ENCODE measurements at places on chromosomes 2 and 18.
A peak's percentile ranks its signal among the peaks of the same experiment; 100 is the strongest.

- no peak for DNase-seq
Measured at GRCh38 chr2:26584656-26585055, 56.5 kb downstream of the CIB4 start.

- peak; percentile 33 for DNase-seq
Measured at GRCh38 chr2:156589381-156590079, 153.4 kb downstream of the GPD2 start.

DNA sequence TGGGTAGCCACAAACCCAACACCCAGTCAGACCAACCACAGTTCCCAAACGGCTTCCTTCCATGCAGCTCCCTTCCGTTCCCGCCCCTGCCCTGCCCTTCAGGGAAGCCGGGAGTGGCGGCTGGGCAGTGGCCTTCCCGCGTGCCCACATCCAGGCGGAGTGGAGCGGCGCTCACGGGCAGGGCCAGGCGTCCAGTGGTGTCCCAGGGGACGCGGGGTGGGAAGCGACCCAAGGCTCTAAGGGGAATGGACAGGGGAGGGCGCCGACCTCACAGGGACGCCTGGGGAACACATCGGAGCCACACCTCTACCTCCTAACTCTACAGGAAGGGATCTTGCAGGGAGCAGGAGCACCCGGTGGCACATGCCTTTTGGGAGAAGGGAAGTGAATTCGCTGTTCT lies 225.9 kb upstream of the MGAT5 start:
- no peak for DNase-seq

DNA sequence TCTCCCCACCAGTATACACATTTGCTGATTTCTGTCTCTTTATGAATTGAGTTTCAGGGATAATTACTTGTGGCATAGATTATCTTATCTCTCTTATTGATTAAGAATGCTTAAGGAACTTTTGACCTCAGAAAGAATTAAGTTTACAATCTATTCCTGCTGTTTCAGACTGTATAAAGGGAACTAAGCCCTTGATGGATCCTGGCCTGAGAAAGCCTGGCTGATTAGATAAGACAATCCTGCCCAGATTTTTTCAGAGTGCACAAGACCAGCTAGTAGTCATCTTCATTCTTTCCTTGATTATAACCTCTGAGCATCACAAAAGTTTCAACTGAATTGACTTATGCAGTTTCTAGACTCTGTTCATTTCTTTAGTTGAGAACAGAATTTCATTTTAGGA lies 22.7 kb upstream of the TFPI start:
- no peak for DNase-seq

DNA sequence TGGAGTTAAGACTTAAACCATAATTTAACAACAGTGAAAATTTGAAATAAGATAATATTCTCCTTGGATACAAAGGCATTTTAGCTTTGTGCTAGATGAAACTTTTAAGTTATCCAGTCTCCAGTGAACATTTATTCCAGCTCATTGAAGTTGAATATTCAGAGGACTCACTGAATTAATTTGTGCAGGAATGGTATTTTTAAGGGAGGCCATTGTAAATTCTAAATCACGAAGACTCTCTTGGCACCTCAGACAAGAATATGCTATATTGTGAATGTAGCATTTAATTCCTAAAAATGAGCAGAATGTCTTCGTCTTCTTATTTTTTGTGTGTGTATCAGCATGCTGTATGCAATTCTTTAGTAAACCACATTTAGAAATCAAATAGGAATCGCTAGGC lies 731.7 kb upstream of the RAB6C start:
- DNase-seq = no peak

GRCh38 chr18:73663581-73663980 lies 484.1 kb downstream of the FBXO15 start:
- DNase-seq = no peak

- DNase-seq = no peak
Measured at GRCh38 chr2:158889135-158889853, 79.1 kb upstream of the TANC1 start.

DNA sequence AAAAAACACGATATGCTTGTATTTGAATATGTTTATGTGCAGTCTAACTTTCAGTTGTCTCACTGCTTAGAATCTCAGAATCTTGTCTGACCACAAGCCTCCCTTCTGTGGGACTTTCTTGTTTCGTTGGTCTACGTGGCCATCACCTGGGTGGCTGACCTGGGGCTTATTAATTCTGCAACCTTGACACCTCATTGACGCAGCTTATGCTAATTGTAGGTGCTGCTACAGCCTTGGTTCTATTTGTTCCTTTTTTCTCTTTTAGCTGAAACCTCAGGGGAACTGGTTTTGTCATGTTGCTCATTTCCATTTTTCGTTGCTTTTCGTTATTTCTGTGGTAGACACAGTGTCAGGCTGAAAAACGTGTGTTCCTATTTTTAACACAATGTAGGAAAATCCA lies 273.7 kb downstream of the SLC4A3 start:
- DNase-seq = no peak

DNA sequence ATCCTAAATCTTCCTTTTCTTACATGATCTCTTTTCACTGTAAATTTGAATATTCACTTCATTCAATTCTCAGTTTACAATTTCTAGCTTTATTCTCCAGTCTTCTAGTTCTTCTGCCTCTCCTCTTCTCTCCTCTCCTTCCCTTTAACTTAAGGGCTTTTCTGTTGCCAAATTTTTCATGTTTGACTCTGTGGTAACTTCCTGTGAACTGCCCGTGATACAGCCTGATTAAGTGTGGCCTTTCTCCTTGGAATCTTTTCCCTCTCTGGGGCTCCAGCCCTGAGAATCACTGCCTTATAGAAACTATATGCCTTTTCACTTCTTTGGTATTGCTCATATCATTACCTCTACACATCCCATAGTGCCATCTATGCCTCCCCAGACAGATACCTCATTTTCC lies 1923.8 kb upstream of the CELF4 start:
- no peak for DNase-seq

- DNase-seq = no peak
Measured at GRCh38 chr2:206873423-206873822, 65.9 kb upstream of the CPO start.

- no peak for DNase-seq
Measured at GRCh38 chr2:1744151-1744445, 217 bp downstream of the PXDN start.

DNA sequence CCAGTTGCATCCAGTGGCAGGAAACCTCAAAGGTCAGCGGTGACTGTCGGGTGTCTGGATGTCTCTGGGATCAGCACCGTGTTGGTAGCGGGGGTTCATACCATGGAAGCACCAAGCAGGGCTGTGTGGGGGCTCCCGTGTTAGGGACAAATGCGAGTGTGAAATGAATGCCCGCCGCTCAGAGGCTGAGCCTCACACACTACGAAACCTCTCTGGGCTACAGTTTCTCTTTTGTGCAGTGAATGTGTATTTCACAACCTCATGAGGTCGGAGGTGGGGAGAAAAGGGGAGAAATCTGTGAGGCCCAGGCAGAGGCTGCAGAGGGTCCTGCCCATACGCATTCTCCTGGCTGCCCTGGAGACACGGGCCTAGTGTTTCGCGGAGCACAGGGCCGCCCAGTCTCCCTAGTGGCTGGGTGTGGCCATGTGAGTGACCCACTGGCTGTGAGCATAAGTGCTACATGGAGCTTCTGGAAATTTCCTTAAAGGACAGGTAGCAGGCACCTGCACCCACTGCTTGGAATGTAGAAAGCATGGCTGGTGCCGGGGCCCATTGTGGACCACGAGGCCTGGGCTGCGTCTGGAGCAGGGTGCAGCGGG lies 138.0 kb upstream of the GLI2 start:
- no peak for DNase-seq

- DNase-seq = no peak
Measured at GRCh38 chr2:175034716-175035115, 29.5 kb upstream of the CHN1 start.

DNA sequence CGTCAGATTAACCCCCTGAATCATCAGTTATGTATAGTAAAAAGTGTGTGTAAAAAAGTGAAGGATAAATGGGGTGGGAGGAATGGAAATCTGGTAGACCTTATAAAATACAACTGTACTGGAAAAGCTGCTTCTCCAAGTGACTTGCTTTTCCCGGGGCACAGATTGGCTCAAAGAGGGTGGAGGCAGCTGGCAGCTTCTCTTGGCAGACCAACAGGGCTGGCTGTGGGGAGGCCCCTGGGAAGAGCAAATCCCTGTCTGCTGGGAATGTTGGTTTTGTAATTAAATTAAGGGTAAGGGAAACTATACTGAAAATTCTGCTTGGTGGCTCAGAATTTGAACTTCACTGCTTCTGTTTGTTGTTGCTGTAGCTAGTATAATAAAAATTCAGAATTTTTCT lies 154.2 kb upstream of the DLX2 start:
- no peak for DNase-seq

DNA sequence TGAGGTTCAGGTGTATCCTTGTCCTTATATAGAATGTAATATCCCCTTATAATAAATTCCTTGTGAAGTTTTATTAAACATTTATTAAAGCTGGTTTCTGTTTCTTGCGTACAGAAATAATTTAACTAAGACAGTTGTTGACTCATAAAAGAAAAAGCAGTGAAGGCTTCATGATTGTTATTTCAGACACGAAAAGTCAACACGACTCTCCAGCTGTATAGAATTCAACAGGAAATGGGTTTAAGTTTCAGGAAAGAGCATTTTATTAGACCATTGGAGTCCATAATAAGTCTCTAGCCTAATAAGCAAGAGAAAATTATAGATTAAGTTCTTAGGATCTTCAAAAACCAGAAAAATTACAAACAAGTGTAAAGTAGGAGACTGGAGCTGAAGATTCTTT lies 62.2 kb downstream of the KCNE4 start:
- peak; percentile 14 for DNase-seq

DNA sequence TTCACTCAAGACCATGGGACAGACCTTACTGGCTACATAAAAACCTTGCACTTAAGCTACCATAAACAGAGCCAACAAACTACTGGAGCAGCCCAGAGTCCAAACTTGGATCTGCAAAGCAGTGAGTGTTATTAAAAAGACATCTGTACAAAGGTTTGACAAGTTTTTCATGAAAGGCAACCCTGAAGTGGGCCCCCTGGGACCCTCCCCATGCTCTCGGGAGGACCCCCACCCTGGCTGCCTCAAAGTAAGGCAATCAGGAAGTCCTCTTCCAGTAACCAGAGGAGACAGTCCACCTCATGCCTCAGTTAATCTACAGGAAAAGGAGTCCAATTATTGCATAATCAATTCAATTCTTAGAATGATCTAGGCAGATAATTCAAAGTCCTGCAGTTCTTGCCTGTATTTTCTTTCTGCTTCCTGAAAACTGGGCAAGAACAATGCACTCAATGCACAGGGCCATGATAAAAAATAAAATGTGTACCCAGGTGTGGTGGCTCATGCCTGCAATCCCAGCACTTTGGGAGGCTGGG lies 69.7 kb downstream of the TBC1D8 start:
- no peak for DNase-seq

- no peak for DNase-seq
Measured at GRCh38 chr2:52933878-52934277, 833.7 kb upstream of the CHAC2 start.

DNA sequence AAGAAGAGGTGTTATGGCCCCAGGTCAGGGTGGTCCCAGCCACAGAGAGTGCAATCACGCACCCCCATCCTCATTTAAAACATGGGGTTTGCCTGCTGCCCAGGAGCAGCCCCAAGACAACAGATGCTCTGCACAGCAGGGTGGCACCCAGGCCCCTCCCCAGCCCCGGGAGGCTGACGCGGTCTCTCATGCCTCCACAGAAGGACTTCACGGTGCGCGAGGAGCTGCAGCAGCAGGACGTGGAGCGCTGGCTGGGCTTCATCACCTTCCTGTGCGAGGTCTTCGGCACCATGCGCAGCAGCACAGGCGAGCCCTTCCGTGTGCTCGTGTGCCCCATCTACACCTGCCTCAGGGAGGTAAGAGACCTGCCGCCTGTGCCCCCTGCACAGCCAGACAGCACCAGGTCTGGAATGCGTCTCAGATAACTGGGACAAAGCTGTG lies 133.7 kb downstream of the SMAD7 start:
- DNase-seq = no peak

DNA sequence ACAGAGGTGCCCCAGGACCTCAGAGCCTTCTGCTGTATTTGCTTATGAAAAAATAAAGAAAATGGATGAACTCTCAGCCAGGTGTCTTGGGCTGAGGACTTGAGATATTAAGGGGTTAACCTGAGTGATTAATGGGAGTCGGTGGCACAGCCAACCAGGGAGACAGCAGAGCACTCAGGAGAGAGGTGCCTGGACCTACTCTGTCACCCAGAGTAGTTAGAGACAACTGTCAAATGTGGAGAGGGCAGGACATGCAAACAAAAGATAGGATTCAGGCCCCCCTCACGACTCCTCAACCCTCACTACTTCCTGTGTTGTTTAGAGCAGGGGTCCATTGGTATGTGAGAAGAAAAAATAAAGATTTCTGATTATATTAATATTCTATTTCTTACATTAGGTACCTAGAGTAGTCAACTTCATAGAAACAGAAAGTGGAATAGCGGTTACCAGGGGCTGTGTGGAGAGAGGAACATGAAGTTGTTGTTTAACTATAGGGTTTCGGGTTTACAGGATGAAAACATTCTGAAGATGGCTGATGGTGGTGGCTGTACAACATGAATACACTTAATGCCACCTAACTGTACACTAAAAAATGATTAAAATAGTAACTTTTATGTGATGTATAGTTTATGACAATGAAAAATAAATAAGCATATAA lies 28.6 kb upstream of the CETN1 start:
- no peak for DNase-seq

DNA sequence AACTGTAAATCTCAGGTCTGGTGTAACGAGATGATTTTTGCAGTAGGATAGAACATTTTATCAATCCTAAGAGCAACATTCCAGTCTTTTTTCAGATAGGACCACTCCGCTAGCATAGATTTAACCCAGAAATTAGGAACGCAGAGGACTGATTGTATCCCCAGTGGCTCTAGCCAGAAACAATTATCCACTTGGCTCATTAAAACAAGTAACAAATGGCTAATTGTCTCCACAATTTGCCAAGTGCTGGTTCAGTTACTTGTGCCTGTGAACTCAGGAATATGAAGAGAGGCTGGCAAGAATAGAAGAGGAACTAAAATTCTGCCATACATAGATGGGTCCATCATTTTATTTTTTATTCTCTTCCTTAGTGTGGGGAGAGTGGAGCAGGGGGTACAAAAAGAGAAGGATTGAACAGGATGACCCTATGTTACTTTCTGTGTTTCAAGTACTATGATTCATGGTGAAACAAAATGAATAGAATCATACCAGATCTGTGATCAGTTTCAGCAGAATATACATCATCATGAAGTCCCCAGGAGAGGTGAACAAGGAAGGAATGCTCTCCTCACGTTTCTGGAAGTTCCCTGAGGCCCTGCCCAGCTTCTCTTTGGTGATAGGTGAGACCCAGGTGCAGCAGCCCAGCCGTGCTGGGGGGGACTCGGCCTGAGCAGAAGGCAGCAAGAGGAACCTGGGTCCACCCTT lies 121.6 kb downstream of the ARL4C start:
- no peak for DNase-seq

GRCh38 chr2:201959626-201960025 lies 74.0 kb upstream of the FZD7 start:
- DNase-seq = no peak

DNA sequence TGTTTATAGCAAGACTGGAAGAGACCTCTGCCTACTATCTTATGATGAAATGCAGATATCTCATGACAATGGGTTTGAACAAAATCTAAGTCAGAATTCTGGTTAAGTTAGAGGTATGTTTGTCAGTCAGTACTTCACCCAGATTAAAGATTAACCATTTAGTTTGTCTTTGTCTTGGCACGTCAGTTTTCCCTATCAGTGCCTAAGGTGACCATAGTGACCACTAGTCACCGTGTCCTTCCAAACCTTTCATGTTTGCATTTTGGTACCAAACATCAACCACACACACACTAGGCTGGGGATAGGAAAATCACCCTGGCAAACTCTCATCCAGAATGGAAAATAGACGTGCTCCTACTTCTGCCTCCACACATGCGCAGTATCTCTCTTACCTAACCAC lies 248.9 kb downstream of the PIEZO2 start:
- no peak for DNase-seq

Measured in NCI-H510A treated with DMSO at 0.1 percent for 48 hours (cell line).